ENCODE measurements at places on chromosomes 3 and 15.

DNA sequence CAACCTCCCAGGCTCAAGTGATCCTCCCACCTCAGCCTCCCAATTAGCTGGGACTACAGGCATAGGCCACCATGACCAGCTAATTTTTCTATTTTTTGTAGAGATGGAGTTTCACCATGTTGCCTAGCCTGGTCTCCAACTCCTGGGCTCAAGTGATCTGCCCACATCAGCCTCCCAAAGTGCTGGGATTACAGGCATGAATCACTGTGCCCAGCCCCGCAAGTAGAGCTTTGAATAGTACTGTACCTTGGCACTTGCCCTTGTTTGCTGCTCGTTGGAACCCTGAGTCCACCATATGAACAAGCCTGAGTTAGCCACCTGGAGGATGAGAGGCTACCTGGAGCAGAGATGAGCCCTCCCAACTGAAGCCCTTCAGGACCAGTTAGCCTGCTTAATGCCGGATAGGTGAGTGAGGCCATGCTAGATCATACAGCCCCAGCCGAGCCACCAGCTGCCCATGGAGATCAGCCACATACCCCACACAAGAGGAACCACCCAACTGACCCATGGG is 267.9 kb downstream of the SHQ1 start:
- DNase-seq: no peak

DNA sequence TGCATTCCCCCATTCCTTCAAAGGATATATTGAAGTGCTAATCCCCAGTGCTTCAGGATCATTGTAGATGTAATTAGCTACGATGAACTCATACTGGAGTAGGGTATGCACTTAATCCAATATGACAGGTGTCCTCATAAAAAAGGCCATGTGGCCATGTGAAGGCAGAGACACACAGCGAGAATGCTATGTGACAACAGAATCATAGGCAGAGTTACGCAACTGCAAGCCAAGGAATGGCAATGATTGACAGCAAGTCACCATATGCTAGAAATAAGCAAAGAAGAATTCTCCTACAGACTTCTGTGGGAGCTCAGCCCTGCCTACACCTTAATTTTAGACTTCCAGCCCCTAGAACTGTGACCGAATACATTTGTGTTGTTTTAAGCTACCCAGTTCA is 875.6 kb upstream of the ROBO1 start:
- DNase-seq: no peak

GRCh38 chr3:5011555-5012256 is 32.5 kb downstream of the BHLHE40 start:
- no peak for DNase-seq

GRCh38 chr15:87877114-87877810 is 379.3 kb downstream of the NTRK3 start:
- no peak for DNase-seq

GRCh38 chr15:81297147-81297572 is 26.8 kb downstream of the STARD5 start:
- no peak for DNase-seq

GRCh38 chr15:41501931-41502794 is 8.5 kb downstream of the ITPKA start:
- DNase-seq: no peak

DNA sequence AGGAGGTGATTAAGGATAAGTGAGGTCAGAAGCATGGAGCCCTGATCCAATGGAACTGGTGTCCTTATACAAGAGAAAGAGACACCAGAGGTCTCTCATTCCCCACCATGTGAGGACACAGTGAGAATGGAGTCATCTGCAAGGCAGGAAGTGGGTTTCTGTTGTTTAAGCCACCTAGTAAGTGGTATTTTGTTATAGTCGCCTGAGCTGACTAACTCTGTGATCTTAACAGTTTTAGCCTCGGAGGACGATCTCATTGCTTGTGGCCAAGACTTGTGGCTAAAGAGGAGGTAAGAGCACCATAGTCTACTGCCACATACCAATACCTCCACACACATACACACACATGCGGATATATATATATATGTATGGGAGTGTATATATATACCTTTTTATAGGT is 73.8 kb downstream of the MCTP2 start:
- DNase-seq: no peak

GRCh38 chr15:22810033-22810852 is 23.8 kb downstream of the NIPA1 start:
- no peak for DNase-seq

DNA sequence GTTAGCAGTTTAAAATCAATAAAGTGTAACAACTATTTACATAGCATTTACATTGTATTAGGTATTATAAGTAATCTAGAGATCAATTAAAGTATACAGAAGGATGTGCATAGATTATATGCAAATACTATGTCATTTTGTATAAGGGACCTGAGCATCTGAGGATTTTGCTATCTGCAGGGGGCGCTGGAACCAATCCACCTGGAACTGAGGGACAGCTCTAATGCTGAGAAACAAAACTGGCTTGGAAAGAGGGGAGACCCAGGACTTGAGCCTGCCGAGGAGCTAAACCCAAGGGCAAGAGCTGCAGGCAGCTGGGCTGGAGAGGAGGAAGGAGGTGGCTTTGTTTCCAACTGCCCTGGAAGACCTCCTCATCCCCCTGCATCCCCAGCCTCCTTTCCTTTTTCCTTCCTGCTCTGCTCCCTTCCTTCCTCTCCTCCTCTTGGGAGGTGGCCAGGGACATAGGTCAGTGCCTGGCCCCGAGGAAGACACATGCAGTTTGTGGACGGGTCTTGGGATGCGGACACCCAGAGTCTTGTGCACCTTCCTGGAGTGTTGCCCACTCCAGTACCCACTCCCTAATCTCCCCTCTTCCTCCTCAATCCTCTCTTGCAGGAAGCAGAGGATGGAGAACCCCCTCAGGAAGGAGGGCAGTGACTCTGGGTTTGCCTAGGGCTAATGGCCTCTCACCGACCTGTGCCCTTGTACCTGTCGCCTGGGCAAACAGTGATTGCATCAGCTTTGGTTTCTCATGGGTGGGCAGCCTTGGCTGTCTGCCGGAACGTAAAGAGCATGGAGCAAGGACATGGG is 825 bp upstream of the RTP3 start:
- DNase-seq: no peak

DNA sequence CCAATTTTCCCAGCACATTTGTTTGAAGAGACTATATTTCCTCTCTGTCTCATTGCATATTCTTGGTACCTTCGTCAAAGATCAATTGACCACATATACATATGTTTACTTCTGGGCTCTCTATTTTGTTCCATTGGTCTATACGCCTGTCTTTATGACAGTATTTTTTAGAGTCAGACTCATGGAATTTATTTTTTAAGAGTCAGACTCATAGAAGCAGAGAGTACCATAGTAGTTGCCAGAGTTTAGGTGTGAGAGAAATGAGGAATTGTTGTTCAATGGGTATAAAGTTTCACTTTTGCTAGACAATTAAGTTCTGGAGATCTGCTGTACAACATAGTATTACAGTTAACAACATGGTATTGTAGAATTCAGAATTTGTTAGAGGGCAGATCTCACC is 27.1 kb downstream of the PLA2G4F start:
- DNase-seq: no peak

DNA sequence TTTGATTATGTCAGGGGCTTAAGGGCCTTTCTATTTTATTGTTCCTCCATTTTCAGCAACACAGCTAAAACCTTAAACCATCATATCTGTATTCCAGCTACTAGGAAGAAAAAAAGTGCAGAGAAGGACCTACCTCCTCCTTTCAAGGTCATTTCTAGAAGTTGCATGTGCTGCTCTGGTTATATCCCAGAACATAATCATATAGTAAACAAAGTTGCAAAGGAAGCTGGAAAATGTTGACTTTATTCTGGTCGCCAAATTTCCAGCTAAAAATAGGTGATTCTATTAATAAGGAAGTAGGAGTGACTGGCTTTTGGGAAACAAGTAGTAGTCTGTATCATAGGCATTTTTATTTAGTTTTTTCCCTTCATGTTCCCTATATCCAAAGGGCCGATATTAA is 21.3 kb upstream of the B3GALNT1 start:
- no peak for DNase-seq

- no peak for DNase-seq
Measured at GRCh38 chr3:27022096-27022761, 347.0 kb downstream of the NEK10 start.

DNA sequence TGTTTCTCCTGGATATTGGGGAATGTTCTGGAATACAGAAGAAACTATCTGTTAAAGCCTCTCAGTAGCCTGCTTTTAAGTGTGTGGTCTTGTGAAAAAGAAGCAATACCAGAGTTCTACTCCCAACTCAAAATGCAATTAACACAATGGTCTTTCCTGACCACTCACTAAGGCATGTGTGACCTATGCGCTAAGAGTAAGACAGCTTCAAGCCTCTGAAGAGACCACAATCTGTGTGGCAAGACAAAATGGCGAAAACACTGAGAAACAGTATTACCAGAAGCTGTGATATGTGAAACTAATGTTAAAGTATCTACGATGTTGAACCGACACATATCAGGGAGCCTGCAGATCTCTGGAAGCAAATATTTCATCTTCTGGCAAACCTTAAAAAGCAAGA is 33.8 kb downstream of the RYK start:
- DNase-seq: no peak

GRCh38 chr3:142595581-142595950 is 627 bp upstream of the PLS1 start:
- no peak for DNase-seq

DNA sequence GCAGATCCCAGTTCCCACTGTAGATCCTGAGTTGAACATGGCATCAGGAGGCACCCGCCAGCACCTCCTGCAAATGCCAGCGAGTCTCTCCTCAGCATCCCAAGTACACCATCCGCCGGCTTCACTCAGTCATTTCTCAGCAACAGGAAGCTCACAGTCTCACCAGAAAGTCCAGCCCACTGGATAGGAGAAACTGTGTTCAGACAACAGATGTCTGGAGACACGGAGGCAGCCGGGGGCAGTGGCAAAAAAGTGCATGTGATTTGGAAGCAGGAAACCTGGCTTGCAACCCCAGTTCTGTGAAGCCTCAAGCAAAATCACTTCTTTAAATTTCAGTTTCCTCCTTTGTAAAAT is 68.7 kb downstream of the SRGAP3 start:
- DNase-seq: no peak

- DNase-seq: no peak
Measured at GRCh38 chr3:172635588-172635987, 75.3 kb downstream of the NCEH1 start.

- DNase-seq: no peak
Measured at GRCh38 chr3:156732261-156732660, 57.9 kb downstream of the TIPARP start.

DNA sequence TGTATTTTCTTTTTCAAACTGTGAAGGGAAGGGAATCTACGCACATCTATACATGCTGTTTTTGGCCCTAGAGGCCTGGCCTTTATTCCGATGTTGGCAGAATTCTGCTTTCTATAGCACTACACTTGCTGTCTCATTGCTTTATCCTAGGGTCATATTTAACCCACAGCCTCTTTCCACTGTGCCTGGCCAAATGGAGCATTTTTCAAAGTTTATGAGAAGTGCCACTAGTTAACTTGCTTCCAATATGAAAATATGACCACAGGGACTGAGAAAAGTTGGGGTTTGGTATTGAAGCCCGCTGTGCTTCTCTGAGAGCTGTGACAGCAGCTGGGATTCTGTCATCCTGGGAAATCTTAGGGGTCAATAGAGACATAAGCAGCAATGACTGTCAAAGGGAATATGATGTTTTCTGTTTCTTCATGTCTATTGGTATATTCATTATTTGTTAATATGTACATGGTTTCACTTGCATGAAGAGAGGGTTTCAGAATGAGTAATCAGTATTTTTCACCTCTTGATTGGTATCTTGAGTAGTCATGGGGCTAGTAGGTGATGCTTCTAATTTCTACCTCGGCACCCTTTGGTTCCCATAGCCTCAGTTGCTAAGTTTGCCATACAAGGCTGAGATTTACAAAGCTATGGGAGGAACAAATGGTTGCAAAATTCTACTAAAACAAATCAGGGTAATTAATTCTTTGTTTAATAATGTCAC is 275.8 kb upstream of the RBMS3 start:
- no peak for DNase-seq

- no peak for DNase-seq
Measured at GRCh38 chr3:148873270-148873927, 8.3 kb downstream of the CPA3 start.

GRCh38 chr3:32501783-32502117 is 902 bp downstream of the CMTM6 start:
- DNase-seq: no peak

DNA sequence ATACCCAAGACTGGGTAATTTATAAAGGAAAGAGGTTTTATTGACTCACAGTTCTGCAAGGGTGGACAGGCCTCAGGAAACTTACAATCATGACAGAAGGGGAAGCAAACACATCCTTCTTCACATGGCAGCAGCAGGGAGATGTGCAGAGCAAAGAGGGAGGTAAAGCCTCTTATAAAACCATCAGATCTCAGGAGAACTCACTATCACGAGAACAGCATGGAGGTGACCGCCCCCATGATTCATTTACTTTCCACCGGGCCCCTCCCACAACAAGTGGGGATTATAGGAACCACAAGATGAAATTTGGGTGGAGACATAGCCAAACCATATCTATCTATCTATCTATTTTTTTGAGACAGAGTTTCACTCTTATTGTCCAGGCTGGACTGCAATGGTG is 5.4 kb downstream of the GDPGP1 start:
- no peak for DNase-seq

- no peak for DNase-seq
Measured at GRCh38 chr3:59212128-59212779, 162.4 kb upstream of the CFAP20DC start.

DNA sequence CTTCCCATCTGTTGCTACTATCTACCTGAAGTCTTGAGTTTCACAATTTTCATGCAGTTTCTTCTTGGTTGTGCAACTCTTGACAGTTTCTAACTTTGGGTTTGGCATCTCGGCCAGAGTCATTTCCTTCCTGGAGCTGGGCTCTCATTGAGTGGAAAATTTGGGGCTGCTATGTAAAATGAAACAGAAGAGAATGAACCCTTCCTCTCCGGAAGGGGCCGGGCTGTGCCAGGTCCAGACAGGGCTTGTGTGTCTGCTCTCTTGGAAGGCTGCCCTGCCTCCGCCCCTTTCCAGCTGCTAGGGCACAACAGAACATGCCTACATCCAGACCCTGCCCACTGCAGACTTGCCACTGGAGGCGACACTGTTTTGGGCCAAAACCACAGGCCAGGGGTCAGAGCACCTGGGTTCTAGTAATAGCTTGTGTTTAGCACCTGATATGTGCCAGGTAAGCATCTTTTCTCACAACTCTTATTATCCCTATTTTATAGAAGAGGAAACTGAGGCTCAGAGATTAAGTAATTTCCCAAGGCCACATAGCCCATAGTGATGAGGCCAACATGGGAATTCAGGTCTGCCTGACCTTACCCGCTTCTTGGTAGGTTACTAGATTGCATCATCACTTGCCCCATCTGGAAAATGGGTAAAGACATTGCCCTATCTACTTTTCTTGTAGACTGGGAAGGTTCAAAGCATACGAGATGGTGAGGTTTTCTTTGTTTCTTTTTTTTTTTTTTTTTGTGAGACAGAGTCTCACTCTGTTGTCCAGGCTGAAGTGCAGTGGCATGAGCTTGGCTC is 25.0 kb downstream of the IRAK2 start:
- DNase-seq: peak; percentile 38

- DNase-seq: no peak
Measured at GRCh38 chr3:151214459-151214858, 11.4 kb upstream of the GPR171 start.
